ENCODE measurements at places on chromosomes 7 and 10. TPM values are rescaled to one million over a fixed set of nuclear protein-coding genes. Genes with fewer than 3 reads are reported as not detected.
A peak's percentile ranks its signal among the peaks of the same experiment; 100 is the strongest.

DNA sequence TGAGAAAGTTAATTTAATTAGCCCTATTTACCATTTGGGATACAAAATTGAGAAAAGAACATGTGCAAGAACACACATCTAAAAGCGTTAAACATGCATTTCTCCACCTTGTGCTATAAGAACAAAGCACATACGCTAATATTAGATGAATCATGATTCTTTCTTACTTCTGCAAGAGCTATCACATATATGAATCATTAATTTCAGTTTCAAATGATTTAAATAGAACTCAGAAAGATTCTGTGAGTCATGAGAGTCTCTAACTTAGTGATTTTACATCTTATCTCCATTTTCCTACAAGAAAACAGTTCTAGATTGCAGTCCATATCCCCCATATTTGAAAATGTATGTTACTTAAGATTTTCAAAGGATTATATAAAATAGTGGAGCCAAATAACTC lies 173.9 kb downstream of the RNLS start:
- no peak for DNase-seq

The AKR1C8 gene
- 0.80 TPM for total RNA-seq

- peak; percentile 83 for DNase-seq
Observed at GRCh38 chr10:122490786-122491680, 29.7 kb downstream of the HTRA1 start.

GRCh38 chr10:5545778-5546710 lies 21.3 kb downstream of the CALML3 start:
- DNase-seq = no peak

The NFKB2 gene
- total RNA-seq = 241 TPM

DNA sequence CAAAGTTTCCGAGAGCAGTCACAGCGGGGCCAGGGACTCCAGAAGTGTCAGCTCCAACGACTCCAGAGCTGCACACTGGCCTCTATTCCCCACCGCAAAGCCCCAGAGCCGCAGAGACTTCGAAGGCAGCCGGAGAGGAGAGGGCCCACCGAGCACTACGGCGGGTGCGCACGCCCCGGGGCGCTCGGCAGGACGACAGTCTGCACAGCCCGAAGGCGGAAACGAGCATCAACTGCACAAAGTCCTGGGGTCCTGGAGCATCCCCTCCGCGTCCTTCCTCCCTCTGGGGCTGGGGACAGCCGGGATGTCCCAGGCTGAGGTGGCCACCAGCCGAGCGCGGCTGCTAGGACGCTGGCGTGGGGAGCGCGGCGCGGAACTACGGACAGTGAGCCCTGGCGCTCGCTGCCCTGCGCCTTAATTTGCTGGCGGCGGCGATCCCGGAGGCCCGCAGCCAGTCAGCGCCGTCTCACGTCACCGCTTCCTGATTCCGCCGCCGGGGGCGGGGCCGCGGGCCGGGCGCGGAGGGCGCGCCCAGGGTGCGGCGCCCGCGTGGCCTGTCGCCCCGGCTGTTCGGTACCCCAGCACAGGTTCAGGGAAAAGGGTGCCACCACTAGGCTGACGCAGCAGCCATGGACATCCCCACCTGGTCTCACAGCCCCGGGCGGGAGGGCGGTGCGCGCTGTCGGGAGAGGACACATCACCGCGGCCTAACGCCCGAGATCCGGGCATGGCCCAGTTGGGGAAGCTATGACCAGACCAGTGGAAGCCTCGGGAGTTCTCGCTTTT lies at the start of gene TBX20:
TBX20 (minus strand) TSS at position 391 of the 786 bp plus-strand sequence. CDS start 480 bp downstream, outside the sequence.
- DNase-seq = peak; percentile 44

GRCh38 chr7:50594734-50595485 lies 29.7 kb upstream of the DDC start:
- peak; percentile 24 for DNase-seq

The DHTKD1 gene
- total RNA-seq = 16.2 TPM

DNA sequence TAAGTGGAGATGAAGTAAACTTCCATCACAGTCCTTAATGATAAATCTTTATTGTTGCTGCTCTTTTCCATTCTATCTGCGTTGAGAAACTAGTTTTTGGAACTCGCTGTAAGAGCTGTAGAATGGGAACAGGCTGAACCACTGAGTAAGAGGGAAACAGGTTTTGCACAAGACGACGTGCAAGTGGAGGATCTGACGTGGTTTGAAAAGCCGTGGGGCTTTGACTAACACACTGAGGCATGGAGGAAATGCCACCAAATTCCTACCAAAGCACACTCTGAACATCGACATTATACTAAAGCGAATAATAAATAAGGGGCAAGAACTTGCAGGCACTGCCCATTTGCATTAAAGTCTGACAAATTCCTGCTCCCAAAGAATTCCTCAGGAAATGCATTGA lies 160.6 kb downstream of the KLF6 start:
- peak; percentile 38 for DNase-seq

DNA sequence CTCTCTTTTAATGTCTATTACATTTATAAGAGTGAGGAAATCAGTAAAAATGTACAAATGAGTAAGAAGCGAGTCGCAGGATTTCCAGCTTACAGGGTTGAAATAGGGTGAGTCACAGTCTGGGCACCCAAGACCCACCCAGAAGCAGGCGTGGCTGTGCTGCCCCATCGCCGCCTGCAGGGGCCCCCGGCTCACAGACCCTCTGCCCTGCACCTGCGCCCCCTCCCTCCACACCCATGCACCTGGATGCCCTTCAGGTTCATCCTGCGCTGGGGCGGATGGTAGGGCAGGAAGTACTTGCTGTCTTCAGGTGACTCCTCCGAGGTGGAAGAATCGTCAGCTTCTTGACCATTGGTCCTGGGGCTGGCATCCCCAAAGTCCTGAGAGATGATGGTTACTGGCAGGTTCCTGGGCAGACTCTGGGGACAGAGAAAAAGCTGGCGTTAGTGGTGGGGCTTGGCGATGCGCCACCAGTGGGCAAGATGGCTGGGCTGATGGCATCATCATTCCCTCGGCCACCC lies 90.2 kb upstream of the GNA12 start:
- DNase-seq = peak; percentile 60

The LIPJ gene
- total RNA-seq = not detected

The SEPTIN14 gene
- total RNA-seq = not detected

- no peak for DNase-seq
Observed at GRCh38 chr10:63665670-63666134, 144.5 kb downstream of the REEP3 start.

The RP9 gene
- 11.6 TPM for total RNA-seq

DNA sequence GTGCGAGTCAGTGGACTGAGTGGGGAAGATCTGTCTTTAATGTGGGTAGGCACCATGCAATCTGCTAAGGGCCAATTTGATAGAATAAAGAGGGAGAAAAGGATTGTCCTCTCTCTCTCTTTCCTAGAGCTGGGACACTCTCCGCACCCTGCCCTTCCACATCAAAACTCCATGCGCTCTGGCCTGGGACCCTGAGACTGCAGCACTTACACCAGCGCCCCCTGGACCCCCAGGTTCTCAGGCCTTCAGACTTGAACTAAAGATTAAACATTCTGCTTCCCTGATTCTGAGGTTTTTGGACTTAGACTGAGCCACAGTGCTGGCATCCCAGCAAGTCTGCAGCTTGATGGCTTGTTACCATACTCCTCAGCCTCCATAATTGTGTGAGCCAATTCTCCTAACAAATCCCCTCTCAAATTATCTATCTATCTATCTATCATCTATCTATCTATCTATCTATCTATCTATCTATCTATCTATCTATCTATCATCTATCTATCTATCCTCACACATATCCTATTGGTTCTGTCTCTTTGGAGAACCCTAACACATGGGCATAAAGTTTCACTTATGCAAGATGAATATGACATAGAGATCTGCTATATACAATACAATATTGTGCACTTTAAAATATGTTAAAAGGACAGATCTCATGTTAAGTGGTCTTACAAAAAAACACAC lies 22.4 kb upstream of the OR2A5 start:
- no peak for DNase-seq

DNA sequence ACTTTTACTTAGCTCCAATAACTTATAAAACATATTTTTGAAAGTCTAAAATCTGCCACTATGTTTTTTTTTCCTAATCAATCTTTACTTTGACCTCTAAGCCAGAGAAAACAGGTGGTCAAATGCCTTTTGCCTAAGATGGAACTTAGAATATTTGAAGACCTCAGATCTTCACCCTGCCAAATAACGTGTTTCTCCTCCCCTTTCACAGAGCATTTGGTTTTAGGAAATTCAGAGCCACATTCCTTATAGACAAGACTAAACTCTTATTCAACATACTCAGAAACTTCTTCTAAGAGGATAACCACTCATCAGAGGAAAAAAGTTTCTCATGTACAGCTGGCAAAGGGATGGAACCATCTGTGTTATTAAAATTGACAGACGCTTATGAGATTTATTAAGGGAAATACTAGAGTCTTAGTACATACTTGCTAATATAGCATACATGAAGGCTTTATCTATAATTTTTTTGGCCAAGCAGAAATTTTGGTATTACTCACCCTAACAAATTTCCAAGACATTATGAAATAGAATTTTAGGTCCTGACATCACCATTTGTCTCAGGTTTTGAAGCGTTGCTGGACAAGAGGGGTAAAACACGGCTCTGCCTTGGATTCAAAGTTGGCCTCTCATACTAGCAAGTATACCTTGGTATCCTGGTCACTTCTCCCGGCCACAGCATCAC lies 2.6 kb upstream of the EGFR start:
- DNase-seq = no peak

DNA sequence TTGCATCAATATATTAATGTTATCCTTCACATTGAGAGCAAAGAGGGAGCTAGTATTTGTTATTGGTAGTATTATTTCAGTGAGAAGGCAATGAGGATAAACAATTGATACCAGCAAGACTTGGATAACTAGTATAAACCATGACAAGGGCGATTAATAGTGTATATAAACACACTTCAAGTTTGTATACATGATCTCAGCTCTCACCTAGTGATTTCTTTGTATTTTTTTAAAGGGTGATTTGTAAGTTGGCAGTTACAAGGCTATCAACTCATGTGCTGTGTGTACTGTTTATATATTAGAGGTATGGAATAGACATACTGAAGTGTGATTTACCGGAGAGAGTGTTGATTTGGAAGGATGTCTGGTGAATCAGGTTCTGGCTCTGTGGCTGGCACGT lies 88.0 kb downstream of the SNX10 start:
- no peak for DNase-seq

The COL1A2 gene
- not detected for total RNA-seq

The C10orf67 gene
- total RNA-seq = 0.31 TPM

DNA sequence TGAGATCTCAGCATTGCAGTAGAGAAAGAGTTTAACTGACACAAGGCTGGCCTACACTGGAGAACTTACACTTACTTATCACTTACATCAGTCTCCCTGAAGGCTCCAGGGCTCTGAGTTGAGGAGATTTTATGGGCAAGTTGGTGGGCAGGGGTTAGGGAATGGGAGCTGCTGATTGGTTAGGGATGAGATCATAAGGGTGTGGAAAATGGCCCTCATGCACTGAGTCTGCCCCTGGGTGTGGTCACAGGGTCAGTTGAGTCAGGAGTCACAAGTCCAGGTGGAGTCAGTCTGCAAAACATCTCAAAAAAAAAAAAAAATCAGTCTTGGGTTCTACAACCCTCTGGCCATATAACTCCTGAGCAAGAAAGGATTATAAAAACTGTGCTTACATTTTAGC lies 60.5 kb downstream of the PPP1R17 start:
- DNase-seq = no peak

- DNase-seq = no peak
Observed at GRCh38 chr10:102804382-102805055, 32.7 kb downstream of the CYP17A1 start.

- DNase-seq = no peak
Observed at GRCh38 chr7:11207565-11207964, 233.9 kb downstream of the PHF14 start.

The GTF2IRD2 gene
- 3.2 TPM for total RNA-seq

GRCh38 chr10:15485027-15485426 lies 113.9 kb upstream of the FAM171A1 start:
- DNase-seq = no peak
